HuH-7 (cell line): ENCODE measurements at places on chromosomes 1 and 21.

DNA sequence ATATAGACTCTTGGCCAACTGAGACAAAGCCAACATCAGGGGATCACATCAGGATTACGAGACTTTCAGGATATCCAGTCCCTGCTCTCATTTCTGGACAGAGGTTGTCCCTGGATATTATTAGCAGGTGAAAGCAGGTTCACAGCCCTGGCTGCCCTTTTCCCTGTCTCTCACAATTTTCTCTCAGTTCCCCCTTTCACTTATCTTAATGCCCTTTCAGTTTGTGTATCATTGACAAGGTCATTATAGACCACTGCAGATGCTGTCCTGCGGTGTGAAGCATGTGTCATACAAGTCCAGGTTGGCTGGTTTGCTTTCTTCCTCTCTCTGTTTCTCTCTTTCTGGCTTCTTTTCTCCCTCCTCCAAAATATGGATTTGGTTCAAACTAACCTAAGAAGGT is 2.1 kb upstream of the KLHDC9 start:
- DNase-seq, result no peak

GRCh38 chr1:181718034-181718433 is 234.7 kb downstream of the CACNA1E start:
- DNase-seq, result no peak

GRCh38 chr21:26280775-26281174 is 110.2 kb upstream of the APP start:
- DNase-seq, result no peak

- no peak for DNase-seq
These were observed 191.1 kb upstream of the FGGY start for GRCh38 chr1:59105548-59106507.

- no peak for DNase-seq
These were observed 137.2 kb downstream of the PCNX2 start for GRCh38 chr1:233158322-233158721.

GRCh38 chr1:37776946-37777516 is 12.1 kb upstream of the EPHA10 start:
- DNase-seq, result no peak

DNA sequence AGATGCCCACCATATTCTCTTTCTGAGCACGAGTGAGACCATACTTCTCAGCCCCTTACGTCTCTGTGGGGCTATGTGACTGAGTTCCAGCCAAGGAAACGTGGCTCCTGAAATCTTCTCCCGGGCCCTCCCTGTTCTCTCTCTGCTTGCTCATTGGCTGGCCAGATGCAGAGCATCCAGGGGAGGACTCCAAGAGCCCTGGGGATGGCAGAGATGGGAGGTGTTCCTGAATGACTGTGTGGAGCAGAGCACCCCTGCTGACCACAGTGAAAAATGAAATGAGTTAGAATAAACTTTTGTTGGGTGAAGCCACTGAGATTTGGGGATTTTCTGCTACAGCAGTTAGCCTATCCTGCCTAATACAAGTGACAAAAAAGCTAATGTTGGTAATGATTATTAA is 23.8 kb downstream of the KIAA0040 start:
- DNase-seq, result no peak

- DNase-seq, result no peak
These were observed 53.6 kb downstream of the MAB21L3 start for GRCh38 chr1:116164604-116165368.

GRCh38 chr1:113654883-113655282 is 104.4 kb downstream of the PHTF1 start:
- DNase-seq, result no peak

DNA sequence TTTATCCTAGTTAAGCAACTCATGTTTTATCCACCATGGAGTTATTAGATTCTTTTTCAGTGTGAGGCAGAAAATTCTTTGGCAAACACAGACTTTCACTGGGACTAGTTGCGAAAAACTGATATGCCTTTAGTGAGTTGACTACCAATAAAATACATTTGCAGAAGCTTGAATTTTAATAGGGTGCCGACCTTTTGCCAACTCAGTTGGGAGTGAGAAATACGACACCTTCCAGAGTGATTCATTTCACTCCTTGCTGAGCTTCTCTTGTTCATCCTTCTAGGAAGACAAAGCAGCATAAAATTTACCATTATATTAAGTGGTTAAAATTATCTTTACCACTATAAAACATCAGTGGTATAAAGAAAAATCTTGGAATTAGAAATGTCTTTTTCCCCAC is 1.2 kb upstream of the KRTAP23-1 start:
- DNase-seq, result no peak

GRCh38 chr1:238811211-238811879 is 575.0 kb upstream of the CHRM3 start:
- DNase-seq, result no peak

- DNase-seq, result peak; percentile 46
These were observed 1.7 kb upstream of the JUN start for GRCh38 chr1:58785442-58786058.

DNA sequence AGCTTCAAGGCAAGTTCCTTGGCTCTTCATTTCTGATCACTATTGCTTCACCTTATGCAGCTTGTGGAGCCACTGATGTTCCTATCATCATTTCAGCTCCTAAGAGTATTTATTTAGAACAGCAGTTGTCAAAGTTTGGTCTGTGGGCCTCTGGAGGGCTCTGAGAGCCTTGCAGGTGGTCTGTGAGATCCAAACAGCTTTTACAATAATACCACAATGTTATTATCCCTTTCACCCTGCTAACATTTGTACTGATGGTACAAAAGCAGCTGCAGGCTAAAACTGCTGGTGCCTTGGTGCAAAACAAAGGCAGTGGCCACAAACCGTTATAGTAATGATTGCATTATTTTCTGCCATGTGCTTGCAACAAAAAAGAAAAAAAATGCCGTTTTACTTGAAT is 33.8 kb downstream of the PATJ start:
- DNase-seq, result no peak

GRCh38 chr1:234533034-234533891 is 54.3 kb upstream of the TARBP1 start:
- DNase-seq, result no peak

DNA sequence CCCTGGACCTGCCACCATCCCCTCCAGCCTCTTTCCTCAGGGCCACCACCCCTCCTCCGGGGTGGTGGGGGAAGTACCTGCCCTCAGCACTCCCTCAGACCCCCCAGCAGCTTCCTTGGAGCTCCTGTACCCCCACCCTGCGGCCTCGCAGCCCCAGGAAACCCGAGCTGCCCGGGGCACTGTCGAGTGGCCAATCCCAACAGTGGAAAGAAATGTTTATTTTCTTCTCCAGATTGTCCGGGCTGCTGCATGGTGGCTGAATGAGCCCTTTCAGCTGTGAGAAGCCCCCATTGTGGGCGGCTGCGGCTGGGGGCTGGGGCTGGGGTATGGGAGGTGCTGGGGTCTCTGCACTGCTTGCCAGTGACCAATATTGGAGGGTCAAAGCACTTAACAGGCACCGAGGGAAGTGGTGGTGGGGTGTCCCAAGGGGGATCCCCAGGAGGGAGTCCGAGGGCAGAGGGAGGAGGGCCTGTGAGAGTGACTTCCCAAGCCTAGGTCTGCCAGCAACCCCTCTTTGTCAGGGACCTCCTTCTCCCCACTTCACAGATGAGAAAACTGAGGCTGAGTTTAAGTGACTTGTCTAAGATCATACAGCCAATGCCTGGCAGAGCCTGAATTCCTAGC is 25.2 kb downstream of the RUNX3 start:
- no peak for DNase-seq

DNA sequence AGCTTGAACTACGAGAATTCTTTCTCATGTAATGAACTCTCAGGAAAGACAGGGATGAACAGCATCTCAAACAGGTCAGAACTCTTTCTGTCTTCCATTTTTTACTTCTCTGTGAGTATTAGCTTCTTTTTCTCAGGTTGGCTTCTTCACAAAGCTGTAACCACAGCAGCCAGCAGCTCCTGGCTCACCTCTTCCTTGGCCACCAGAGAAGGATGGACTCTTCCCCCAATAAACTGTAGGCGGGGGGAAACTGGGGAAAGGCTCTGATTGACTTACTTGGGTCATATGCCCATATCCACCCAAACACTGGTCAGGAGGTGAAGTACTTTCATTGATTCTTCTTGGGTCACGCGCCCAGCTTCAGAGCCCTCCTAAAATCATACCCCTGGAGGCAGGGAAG is 14.4 kb upstream of the ENAH start:
- DNase-seq, result no peak

GRCh38 chr1:199150756-199151155 is 511.9 kb downstream of the PTPRC start:
- no peak for DNase-seq

DNA sequence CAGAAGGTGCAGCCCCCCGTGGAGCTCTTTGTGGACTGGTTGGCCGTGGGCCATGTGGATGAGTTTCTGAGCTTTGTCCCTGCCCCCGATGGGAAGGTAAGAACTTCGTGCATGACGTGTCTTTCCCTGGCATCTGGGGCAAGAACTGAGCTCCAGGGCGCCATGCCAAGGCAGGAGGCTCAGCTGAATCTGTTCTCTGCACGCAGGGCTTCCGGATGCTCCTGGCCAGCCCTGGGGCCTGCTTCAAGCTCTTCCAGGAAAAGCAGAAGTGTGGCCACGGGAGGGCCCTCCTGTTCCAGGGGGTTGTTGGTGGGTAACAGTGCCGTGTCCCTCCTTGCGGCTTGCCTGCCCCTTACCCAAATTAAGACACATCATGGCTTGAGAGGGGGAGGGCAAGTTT is 27.7 kb downstream of the PADI3 start:
- DNase-seq, result no peak

GRCh38 chr1:232596666-232597303 is 33.1 kb downstream of the SIPA1L2 start:
- no peak for DNase-seq

DNA sequence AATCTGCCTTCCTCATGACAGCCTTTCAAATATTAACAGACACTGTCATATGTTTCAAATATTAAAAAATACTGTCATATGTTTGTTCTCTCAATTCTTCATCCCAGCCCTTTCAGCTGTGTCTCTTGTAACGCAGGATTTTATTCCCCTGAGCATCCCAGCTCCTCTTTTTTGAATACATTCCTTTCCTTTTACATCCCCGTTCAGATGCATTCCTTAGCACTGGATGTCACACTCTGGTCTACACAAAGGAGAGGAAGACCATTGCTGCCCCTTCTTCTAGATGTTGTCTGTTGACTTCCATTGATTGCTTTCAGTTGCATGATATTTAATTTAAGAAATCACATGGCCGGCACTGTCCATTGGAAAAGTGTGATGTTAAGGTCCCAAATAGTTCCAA is 117.4 kb upstream of the PAXBP1 start:
- DNase-seq, result no peak

- no peak for DNase-seq
These were observed 184.0 kb downstream of the CDC7 start for GRCh38 chr1:91684481-91685196.

- DNase-seq, result peak; percentile 43
These were observed 17.2 kb downstream of the CC2D1B start for GRCh38 chr1:52348704-52349300.
